ENCODE measurements at places on chromosomes 5 and 9.

DNA sequence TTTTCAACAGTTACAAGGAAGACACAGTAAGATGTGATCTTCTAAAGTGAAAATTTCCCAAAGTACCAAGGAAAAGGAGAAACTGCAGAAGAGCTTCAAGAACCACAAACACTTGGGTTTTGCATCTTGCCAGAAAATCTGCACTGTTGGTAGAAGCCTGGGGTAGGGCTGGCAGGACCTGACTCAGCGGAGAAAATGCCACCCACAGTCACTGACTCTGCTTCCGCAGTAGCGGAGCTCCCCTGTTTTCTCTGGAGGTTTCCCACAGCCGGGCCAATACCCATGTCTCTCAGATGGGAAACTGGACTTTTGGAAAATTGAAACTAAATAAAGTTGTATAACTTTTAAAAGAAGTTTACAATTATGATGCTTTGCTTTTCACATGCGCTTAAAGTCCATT is 104.2 kb downstream of the MEF2C start:
- no peak for DNase-seq

GRCh38 chr9:31030741-31031202 is 1353.7 kb upstream of the ACO1 start:
- peak; percentile 28 for DNase-seq

DNA sequence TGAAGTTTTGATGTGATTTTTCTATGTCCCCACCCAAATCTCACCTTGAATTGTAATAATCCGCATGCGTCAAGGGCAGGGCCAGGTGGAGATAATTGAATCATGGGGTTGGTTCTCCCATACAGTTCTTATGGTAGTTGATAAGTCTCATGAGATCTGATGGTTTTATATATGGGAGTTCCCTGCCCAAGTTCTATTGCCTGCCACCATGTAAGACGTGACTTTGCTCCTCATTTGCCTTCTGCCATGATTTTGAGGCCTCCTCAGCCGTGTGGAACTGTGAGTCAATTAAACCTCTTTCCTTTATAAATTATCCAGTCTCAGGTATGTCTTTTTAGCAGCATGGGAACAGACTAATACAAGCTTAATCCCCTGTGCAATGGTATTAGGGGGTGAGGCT is 25.5 kb upstream of the RAI14 start:
- no peak for DNase-seq

- peak; percentile 80 for DNase-seq
These were observed 52.8 kb upstream of the TUT7 start for GRCh38 chr9:86407022-86407421.

- peak; percentile 70 for DNase-seq
These were observed at the start of gene SNX24 for GRCh38 chr5:122845229-122846050. TSS of gene SNX24 (plus strand) at chr5:122845613. CDS start at chr5:122845634, 21 bp downstream.

DNA sequence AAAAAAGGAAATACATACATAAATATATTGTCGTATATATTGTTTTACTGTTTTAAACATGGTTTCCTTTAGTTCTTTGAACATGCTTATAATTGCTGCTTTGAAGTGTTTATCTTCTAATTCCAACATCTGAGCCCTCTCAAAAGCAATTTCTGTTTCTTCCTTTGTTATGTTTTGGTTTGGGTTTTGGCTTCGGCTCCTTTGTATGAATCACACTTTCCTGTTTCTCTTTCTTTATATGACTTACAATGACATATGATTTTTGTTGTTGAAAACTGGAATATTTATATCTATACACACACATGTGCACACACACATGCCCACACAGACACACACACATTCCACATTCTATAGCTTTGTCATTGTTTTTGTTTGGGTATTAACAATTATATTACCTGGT is 1206.7 kb downstream of the CDH12 start:
- DNase-seq, result peak; percentile 70

- DNase-seq, result peak; percentile 70
These were observed at the start of gene CCDC107 for GRCh38 chr9:35658137-35658967. TSS of gene CCDC107 (plus strand) at chr9:35658292. CDS start at chr9:35658380, 88 bp downstream.

- DNase-seq, result no peak
These were observed 10.9 kb upstream of the RXFP3 start for GRCh38 chr5:33925278-33925677.

- no peak for DNase-seq
These were observed 3.2 kb upstream of the SCGB3A1 start for GRCh38 chr5:180594311-180595045.

GRCh38 chr5:59795141-59795540 is 98.4 kb downstream of the PDE4D start:
- no peak for DNase-seq

DNA sequence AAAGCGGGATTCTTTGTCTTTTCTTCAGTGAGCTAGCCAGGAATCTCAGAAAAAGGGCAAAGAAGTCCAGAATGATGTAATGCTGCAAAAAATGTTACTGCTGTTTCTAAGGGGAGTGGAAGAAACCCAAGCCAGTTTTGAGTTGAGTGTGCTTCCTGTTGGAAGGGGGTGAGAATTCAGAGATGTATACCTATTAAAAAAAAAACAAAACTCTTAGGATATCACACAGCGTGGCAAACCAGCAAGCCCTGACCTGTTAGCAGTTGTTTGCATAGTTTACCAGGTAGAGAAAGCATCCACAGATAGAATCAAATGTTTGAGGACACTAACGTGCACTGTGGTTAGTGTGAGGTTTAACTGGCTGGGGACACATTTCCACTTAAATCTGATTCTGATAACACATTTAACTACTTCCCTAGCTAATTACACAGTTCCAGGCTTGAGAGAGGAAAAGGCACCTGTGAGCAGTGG is 11.4 kb downstream of the BASP1 start:
- peak; percentile 79 for DNase-seq

DNA sequence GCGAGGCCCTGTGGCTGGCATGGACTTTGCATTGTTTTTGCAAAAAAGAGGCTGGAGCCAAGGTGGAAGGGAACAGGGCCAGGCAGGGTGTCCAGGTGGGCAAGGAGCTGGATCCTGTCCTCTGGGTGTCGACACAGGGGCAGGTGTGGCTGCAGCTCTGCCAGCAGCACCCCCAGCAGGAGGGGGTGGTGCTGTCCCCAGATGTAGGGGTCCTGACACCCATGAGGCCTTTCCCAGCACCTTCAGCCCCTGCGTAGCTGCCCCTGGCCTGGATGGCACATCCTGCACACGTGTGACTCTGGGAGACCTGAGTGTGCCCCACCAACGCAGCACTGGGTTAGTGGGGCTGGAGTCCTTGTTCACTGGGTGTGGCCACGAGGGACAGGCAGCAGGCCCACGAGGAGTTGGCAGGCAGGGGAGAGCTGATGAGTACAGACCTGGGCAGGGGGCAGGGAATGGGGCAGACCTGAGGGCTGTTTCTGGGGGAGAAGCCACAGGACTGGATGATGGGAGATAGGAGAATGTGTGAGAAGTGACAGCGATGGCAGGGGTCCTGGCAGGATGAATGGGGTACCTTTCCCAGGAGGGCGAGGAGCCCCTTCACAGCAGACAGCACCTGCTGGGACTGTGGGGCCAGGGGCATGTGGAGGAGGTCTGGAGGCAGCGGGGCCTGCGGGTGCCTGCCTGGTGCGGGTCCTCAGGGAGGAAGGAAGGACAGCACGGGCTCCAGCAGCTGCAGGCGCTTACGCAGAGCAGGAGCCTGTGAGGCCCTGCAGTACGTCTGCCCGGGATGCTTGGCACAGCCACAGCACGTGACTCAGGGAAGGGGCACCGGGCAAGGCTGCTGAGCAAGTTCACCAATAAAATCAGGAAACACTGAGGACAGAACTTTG is 3.6 kb upstream of the RASGEF1C start:
- DNase-seq, result no peak

DNA sequence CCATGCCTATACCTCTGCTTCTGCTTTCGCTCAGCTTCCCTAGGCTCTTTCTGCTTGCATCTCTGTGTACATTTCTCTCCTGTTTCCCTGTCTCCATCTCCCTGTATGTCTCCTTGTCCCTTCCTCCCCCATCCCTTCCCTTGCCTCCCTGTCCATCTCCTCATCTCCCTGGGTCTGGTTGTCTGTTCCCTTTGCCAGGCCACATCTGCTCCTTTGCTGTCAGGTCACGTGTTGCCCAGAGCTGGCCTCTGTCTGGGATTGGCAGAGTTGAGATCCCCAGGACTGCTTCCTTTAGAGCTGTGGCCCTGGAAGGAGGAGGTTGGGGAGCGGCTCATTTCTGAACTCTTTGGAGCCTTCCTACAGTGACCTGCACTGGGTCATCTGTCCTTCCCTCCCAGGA is 31.8 kb upstream of the PTGS1 start:
- DNase-seq, result no peak

DNA sequence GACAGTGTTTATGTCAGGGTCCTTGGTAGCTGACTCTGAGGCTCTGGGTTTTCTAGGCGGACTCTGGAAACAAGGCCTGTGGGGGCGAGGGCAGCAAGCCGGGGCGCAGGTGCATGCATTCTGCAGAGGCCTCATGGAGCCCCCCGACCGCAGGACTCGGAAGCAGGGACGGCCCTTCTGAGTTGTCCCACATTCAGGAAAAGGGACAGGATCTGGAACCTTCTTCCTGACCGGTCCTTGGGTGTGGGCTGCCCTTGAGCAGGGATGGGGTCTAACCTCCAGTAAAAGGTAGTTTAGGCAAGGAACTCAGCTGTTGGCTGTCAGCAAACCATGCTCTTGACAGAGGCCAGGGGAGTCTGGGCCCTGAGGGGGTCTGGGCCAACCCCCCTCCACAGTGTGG is 7.4 kb upstream of the COL5A1 start:
- DNase-seq, result no peak

DNA sequence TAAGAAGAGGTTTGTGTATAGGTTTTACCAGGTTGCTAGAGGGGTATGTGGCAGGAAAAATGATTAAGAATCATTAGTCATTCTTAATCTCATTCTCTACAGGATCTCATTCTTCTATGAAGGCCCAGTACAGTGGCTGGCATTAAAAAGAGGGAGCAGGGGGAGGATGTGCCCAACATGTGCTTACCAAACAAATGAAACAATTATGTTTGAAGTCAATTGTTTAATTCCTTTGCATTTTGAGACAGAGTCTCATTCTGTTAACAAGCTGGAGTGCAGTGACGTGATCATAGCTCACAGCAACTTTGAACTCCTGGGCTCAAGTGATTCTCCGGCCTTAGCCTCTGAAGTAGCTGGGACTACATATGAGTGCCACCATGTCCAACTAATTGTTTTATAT is 23.0 kb downstream of the FNIP1 start:
- DNase-seq, result no peak

GRCh38 chr5:156824241-156824640 is 25.9 kb upstream of the PPP1R2B start:
- DNase-seq, result no peak

DNA sequence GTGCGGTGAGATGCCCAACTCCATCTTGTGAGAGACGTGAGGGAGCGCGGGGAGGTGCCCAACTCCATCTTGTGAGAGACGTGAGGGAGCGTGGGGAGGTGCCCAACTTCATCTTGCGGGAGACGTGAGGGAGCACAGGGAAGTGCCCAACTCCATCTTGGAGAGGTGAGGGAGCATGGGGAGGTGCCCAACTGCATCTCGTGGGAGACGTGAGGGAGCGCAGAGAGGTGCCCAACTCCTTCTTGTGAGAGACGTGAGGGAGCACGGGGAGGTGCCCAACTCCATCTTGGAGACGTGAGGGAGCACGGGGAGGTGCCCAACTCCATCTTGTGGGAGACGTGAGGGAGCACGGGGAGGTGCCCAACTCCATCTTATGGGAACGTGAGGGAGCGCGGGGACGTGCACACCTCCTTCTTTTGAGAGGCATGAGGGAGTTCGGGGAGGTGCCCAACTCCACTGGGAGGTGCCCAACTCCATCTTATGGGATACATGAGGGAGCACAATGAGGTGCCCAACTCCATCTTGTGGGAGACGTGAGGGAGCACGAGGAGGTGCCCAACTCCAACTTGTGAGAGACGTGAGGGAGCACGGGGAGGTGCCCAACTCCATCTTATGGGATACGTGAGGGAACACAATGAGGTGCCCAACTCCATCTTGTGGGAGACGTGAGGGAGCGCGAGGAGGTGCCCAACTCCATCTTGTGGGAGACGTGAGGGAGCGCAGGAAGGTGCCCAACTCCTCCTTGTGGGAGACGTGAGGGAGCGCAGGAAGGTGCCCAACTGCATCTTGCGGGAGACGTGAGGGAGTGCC is 235.4 kb downstream of the CACNA1B start:
- no peak for DNase-seq

DNA sequence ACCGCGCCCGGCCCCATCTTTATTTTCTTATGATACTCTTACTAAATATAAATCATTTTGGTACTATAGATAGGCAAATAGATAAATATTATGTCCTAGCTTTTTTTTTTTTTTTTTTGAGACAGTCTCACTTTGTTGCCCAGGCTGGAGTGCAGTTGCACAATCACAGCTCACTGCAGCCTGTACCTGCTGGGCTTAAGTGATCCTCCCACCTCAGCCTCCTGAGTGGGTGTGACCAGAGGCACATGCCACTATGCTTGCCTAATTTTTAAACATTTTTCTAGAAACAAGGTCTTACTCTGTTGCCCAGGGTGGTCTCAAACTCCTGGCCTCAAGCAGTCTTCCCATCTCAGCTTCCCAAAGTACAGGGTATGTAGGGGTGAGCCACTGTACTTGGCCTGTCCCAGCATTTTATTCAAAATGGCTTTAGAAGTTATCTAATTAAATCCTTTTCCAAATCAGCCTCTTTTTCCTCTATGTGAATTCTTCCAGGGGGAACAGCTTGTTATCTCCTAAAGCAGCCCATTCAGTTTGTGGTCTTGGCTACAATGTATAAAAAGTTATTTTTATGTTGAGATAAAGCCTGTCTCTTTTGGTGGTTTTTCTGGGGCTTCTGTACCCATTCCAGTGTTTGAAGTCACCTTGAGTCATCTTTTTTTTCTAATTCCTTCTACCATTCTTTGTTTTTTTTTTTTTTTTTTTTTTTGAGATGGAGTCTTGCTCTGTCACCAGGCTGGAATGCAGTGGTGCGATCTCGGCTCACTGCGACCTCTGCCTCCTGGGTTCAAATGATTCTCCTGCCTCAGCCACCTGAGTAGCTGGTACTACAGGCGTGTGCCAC is 12.1 kb downstream of the MELK start:
- DNase-seq, result peak; percentile 68

- DNase-seq, result peak; percentile 60
These were observed 407.0 kb downstream of the ENC1 start for GRCh38 chr5:74233571-74233970.

DNA sequence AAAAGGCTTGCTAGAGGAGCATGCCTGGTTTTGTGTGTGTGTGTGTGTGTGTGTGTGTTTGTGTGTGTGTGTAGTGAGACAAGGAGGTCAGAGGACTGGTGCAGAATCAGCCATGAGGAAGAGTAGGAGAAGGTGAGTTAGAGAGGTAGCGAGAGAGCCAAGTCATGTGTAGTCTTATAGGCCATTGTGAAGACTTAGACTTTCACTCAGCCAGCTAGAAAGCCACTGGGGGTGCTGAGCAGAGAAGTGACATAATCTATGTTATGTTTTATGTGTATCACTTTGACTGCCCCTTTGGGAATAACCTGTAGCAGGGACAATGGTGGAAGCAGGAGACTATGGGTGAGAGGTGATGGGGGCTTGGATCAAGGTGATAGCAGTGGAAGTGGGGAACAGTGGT is 180.5 kb upstream of the CLINT1 start:
- no peak for DNase-seq

GRCh38 chr9:99052815-99053715 is 51.8 kb upstream of the TGFBR1 start:
- no peak for DNase-seq

- peak; percentile 82 for DNase-seq
These were observed 657.5 kb upstream of the WWC1 start for GRCh38 chr5:167633931-167634341.

- no peak for DNase-seq
These were observed 68.9 kb upstream of the STXBP1 start for GRCh38 chr9:127543221-127543620.

Measured in iris pigment epithelial cell (primary cell).